Activated naive CD4-positive, alpha-beta T cell treated with anti-CD3 and anti-CD28 coated beads for 36 hours (primary cell): ENCODE measurements at places on chromosomes 5 and 9. TPM values are rescaled to one million over a fixed set of nuclear protein-coding genes. Genes with fewer than 3 reads are reported as not detected.

DNA sequence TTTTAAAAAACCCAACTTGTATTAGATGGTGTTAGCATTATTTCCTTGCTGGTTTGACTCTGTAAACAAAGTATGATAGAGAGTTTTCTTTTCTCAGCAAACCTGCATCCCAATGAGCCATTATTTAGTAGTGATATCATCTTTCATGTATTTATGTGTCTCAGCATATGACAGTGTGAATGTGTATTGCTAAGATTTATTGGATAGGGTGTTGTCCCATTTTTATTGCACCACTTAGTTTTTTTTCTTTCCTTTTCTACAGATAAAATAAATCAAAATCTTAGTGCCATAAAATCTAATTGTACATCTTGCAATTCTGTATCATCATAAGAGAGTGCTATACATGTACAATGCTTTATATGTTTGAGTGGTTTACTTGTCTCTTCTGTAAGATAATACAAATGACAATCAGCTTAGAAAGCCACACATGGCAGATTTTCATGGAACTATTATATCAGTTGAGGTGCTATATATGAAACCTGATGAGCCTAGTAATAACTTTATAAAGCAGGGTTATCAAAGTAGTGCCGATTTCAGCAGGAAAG, 149.2 kb upstream of the CYLC2 start:
- DNase-seq: no peak
- no peak overlapping the region for H3K27ac ChIP-seq
- no peaks in the 10 kb centered on the region for H3K4me1 ChIP-seq
- no peaks in the 10 kb centered on the region for H3K36me3 ChIP-seq

DNA sequence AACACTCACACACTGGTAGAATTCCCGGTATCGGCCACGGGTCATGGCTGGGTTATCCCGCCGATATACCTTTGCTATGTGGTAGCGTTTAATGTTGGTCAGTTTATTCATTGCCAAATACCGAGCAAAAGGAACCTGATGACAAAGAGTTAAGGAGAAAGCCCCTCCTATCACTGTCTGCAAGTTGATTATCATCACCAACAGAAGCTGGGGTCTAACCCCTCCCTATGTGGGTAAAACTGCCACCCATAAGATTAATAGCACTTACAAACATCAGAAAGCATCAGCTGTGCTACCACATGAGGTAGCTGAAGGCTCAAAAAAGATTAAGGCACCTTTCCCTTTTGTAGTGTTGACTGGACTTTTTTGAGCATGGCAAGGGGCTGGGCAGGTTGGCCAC, 5.6 kb upstream of the DND1 start:
- no peak overlapping the region for H3K27ac ChIP-seq
- no peak for DNase-seq
- no peak overlapping the region for H3K4me3 ChIP-seq
- H3K4me1 ChIP-seq: peaks cover 4% of the 10 kb centered on the region
- no peaks in the 10 kb centered on the region for H3K27me3 ChIP-seq
- peaks cover 26% of the 10 kb centered on the region for H3K36me3 ChIP-seq

- no peaks in the 10 kb centered on the region for H3K27me3 ChIP-seq
- peaks cover 12% of the 10 kb centered on the region for H3K36me3 ChIP-seq
- DNase-seq: no peak
Observed at GRCh38 chr9:93141771-93142483, 7.9 kb upstream of the NINJ1 start.

The SPATA31C1 gene
- total RNA-seq: not detected

DNA sequence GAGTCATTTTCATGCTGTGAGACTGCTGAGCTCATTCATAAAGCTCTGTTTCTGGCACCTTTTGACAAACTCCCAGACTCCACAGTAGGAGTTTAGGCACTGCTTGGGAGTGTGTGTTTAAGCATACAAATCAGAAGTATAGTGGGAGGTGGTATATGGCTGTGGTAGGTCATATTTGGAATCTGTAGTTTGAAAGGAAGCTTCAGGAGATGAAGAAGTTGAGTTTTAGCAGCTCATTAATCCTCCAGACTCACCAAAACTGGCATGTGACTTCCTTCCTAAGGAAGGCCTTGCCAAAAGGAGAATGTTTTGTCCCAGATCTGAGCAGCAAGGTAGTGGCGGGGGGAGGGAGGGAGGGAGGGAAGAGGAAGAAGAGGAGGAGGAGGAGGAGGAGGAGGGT, 52.8 kb downstream of the SAXO1 start:
- no peak overlapping the region for H3K4me3 ChIP-seq
- H3K36me3 ChIP-seq: no peaks in the 10 kb centered on the region
- H3K27ac ChIP-seq: no peak overlapping the region
- H3K4me1 ChIP-seq: peaks cover 6% of the 10 kb centered on the region
- DNase-seq: no peak
- H3K27me3 ChIP-seq: no peaks in the 10 kb centered on the region

The PCDHB3 gene
- total RNA-seq: not detected

GRCh38 chr9:133942206-133942975, 49.7 kb downstream of the VAV2 start:
- no peak for DNase-seq
- no peaks in the 10 kb centered on the region for H3K27me3 ChIP-seq
- no peaks in the 10 kb centered on the region for H3K4me1 ChIP-seq
- no peak overlapping the region for H3K27ac ChIP-seq

GRCh38 chr9:136543830-136544547, 1.9 kb downstream of the NOTCH1 start:
- peak overlapping the region; percentile 95 for H3K27ac ChIP-seq
- peaks cover 51% of the 10 kb centered on the region for H3K4me1 ChIP-seq
- H3K27me3 ChIP-seq: no peaks in the 10 kb centered on the region
- H3K4me3 ChIP-seq: peak overlapping the region; percentile 94
- DNase-seq: no peak
- H3K36me3 ChIP-seq: peaks cover 26% of the 10 kb centered on the region

The INSYN2B gene
- not detected for total RNA-seq

The IRGM gene
- 1.7 TPM for total RNA-seq

DNA sequence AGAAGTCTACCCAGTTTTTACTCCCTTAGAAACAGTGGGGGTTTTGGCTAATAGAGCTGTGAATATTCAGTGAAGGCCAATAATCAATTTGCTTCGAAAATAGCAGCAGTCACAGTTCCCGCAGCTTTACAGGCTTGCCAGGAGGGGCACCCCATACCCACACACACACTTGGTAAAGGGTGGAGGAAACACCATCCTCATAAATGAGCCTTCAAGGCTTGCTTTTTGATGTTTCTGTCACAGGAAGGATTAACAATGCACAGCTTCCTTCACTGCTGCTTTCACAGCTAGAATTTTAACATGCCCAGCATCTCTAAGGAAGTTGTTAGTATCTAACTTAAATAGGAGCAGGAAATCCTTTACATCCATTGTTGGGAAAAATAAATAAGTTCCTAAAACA, 1247.5 kb upstream of the C9orf72 start:
- no peak overlapping the region for H3K27ac ChIP-seq
- H3K36me3 ChIP-seq: no peaks in the 10 kb centered on the region
- DNase-seq: no peak
- no peaks in the 10 kb centered on the region for H3K4me1 ChIP-seq
